ENCODE measurements at places on chromosomes 13 and 19. TPM values are rescaled to one million over a fixed set of nuclear protein-coding genes. Genes with fewer than 3 reads are reported as not detected.
A peak's percentile ranks its signal among the peaks of the same experiment; 100 is the strongest.

GRCh38 chr19:10815007-10815536, 20.9 kb downstream of the TMED1 start:
- H3K4me1 ChIP-seq, result peaks cover 3% of the 10 kb centered on the region
- peaks cover 38% of the 10 kb centered on the region for H3K36me3 ChIP-seq
- no peak overlapping the region for H3K4me3 ChIP-seq
- peak overlapping the region; percentile 23 for H3K27ac ChIP-seq
- H3K27me3 ChIP-seq, result no peaks in the 10 kb centered on the region

- peaks cover 3% of the 10 kb centered on the region for H3K27me3 ChIP-seq
- H3K4me1 ChIP-seq, result peaks cover 33% of the 10 kb centered on the region
- H3K27ac ChIP-seq, result no peak overlapping the region
- H3K4me3 ChIP-seq, result no peak overlapping the region
These were observed 40.9 kb downstream of the RAB20 start for GRCh38 chr13:110520431-110521295.

DNA sequence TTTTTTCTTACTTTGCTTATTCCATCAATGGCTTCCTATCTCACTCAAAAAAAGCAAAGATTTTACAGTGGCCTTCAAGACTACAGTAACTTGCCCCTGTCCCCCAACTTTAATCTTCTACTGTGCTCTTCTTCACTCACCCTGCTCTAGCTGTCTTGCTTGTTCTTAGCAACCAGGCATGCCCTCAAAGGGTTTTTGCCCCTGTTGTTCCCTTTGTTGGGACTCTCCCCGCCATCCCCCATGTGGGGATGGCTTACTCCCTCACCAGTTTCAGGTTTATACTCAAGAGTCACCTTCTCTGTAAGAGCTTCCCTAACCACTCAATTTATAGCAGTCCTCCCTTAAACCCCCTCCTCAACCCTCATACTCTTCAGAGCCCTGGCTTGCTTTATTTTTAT, 5.4 kb downstream of the MTMR6 start:
- peaks cover 22% of the 10 kb centered on the region for H3K36me3 ChIP-seq
- peak overlapping the region; percentile 30 for H3K4me3 ChIP-seq
- peak overlapping the region; percentile 69 for H3K27ac ChIP-seq
- H3K4me1 ChIP-seq, result peaks cover 88% of the 10 kb centered on the region

DNA sequence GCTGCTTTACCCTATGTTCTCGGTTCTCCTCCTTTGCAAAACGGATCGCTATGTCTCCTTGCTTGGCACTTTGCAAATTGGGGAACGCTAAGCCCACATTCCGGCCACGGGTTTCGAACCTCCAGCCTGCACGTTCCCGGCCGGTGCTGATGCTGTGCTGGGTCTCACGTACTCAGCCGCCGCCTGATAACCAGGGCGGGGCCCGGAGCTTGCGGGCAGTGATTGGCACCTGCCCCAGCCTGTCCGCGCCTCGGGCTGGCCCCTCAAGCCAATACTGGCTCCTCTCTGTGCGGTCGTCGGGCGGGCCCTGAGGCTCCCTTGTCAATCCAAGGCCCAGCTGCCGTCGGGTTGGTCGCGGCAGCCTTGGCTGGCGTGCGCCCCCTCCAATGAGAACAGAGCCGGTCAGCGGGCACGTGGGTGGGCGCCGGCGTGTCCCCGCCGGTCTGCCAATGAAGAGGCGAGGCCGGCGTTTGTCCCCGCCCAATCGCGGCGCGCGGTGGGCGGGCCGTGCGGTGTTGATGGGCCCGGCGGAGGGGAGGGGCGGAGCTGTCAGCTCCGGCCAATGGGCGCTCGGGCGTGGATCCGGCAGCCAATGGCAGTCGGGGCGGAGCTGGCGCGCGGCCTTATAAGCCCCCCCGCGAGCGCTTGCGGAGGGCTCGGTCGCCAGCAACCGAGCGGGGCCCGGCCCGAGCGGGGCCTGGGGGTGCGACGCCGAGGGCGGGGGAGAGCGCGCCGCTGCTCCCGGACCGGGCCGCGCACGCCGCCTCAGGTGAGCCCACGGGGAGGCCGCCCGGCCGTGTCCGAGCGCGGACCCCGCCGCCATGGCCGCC, at the start of gene KDM4B:
Gene KDM4B (plus strand): TSS at position 652 of the 830 bp plus-strand sequence. CDS start 63,778 bp downstream, outside the sequence.
- peak within 1 kb of the TSS; percentile 95 for H3K27ac ChIP-seq
- H3K36me3 ChIP-seq, result no peaks in the 10 kb centered on the region
- peaks cover 32% of the 10 kb centered on the region for H3K4me1 ChIP-seq
- H3K27me3 ChIP-seq, result no peaks in the 10 kb centered on the region
- H3K4me3 ChIP-seq, result peak within 1 kb of the TSS; percentile 85
- peak; percentile 99 for DNase-seq

GRCh38 chr19:5154129-5154798, 185.4 kb downstream of the KDM4B start:
- no peaks in the 10 kb centered on the region for H3K27me3 ChIP-seq
- H3K27ac ChIP-seq, result no peak overlapping the region
- no peaks in the 10 kb centered on the region for H3K4me1 ChIP-seq

DNA sequence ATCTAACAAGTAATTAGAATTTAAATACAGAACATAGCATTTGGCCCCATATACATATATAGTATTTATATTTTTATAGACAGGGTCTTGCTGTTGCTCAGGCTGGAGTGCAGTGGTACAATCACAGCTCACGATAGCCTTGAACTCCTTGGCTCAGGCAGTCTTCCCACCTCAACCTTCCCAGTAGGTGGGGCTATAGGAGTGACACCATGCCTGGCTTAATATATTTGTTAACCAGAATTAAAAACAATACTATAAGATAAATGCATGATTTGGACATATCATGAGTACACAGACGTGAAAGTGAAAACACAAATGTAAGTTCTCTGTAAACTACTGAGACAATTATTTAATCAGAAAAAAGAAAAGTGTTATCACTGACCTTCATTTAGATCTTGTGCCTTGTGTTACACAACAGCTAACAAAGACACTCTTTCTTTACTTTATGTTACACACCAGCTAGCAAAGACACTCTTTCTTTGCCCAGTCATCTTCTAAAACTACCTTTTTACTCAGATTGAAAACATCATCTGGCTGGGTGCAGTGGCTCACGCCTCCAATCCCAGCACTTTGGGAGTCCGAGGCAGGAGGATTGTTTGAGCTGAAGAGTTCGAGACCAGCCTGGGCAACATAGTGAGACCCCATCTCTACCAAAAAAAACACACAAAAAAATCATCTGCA, 22.6 kb downstream of the CARS2 start:
- no peak overlapping the region for H3K4me3 ChIP-seq
- H3K36me3 ChIP-seq, result peaks cover 79% of the 10 kb centered on the region
- DNase-seq, result peak; percentile 10
- peaks cover 5% of the 10 kb centered on the region for H3K4me1 ChIP-seq
- H3K27ac ChIP-seq, result no peak overlapping the region

DNA sequence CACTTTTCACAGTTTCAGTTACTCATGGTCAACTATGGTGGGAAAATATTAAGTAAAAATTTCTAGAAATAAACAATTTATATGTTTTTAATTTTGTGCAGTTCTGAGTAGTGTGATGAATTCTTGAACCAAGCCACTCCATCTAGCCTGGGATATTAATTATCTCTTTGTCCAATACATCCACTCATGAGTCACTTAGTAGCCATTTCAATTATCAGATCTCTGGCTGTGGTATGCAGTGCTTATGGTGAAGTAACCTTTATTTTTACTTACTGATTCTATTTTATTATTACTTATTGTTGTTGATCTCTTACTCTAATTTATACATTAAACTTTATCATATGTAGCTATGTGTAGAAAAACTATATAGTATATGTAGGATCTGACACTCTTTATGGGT, 128.9 kb upstream of the KLHL1 start:
- no peak overlapping the region for H3K27ac ChIP-seq
- no peaks in the 10 kb centered on the region for H3K27me3 ChIP-seq
- H3K4me3 ChIP-seq, result no peak overlapping the region
- H3K4me1 ChIP-seq, result no peaks in the 10 kb centered on the region
- no peaks in the 10 kb centered on the region for H3K36me3 ChIP-seq
- no peak for DNase-seq

- H3K4me1 ChIP-seq, result no peaks in the 10 kb centered on the region
- peaks cover 18% of the 10 kb centered on the region for H3K27me3 ChIP-seq
- H3K4me3 ChIP-seq, result no peak overlapping the region
- H3K36me3 ChIP-seq, result no peaks in the 10 kb centered on the region
These were observed 64.1 kb upstream of the OXGR1 start for GRCh38 chr13:97058391-97058790.

DNA sequence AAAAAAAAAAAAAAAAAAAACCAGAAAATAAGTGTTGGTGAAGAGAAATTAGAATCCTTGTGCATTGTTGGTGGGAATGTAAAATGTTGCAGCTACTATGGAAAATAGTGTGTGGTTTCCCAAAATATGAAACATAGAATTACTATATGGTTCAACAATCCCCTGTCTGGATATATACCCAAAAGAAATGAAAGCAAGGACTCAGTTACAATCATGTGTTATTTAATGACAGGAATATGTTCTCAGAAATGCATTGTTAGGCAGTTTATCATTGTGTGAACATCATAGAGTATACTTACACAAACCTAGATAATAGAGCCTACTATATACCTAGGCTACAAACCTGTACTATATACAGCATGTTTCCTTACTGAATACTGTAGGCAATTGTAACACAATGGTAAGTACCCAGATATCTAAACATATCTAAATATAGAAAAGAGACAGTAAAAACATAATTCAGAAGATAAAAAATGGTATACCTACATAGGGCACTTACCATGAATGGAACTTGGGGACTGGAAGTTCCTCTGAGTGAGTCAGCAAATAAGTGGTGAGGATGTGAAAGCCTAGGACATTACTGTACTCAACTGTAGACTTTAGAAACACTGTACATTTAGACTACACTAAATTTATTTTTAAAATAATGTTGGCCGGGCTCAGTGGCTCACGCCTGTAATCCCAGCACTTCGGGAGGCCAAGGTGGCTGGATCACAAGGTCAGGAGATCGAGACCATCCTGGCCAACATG, 25.7 kb upstream of the SLC7A1 start:
- no peak for DNase-seq
- peaks cover 2% of the 10 kb centered on the region for H3K4me1 ChIP-seq
- H3K27ac ChIP-seq, result no peak overlapping the region
- H3K36me3 ChIP-seq, result no peaks in the 10 kb centered on the region
- H3K4me3 ChIP-seq, result no peak overlapping the region

Gene MISP
- polyA plus RNA-seq, result not detected

Gene PPFIA3
- polyA plus RNA-seq, result 0.58 TPM

Gene SIAH3
- not detected for polyA plus RNA-seq

Gene PSG7
- polyA plus RNA-seq, result not detected

Gene PSG2
- polyA plus RNA-seq, result not detected

Gene PRPF31
- polyA plus RNA-seq, result 82.4 TPM

Gene USP12
- polyA plus RNA-seq, result 14.7 TPM

Gene ZNF66
- polyA plus RNA-seq, result 3.4 TPM

All from naive thymus-derived CD8-positive, alpha-beta T cell (primary cell).